Spleen (tissue), 13 donors: ENCODE measurements at places on chromosomes 5 and 9. TPM values are rescaled to one million over a fixed set of nuclear protein-coding genes. Genes with fewer than 3 reads are reported as not detected.
A peak's percentile ranks its signal among the peaks of the same experiment; 100 is the strongest.

- peak; percentile 14 for DNase-seq
- no peaks in the 10 kb centered on the region for H3K27me3 ChIP-seq
- H3K36me3 ChIP-seq = no peaks in the 10 kb centered on the region
- no peak overlapping the region for H3K4me3 ChIP-seq
- no peak overlapping the region for H3K27ac ChIP-seq
These were observed 161.4 kb downstream of the PDZD2 start for GRCh38 chr5:31800351-31800750.

Gene GMCL2
- not detected for total RNA-seq

DNA sequence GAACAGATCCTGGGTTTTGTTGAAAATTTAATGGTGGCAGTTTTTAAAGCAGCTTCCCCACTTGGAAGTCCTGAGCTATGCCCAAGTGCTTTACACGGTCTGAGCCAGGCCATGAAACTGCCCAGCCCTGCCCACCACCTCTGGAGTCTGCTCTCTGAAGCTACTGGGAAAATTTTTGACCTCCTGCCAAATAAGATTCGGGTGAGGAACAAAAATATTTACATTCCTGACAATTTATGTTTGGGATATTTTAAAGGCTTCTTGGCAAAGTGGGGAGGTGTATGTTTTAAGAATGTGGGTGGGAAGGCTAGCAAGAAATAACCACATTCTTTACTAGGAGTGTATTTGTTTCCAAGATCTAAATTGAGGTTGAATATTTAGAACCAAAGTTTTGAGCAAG lies 50.0 kb downstream of the HACD4 start:
- no peaks in the 10 kb centered on the region for H3K27me3 ChIP-seq

DNA sequence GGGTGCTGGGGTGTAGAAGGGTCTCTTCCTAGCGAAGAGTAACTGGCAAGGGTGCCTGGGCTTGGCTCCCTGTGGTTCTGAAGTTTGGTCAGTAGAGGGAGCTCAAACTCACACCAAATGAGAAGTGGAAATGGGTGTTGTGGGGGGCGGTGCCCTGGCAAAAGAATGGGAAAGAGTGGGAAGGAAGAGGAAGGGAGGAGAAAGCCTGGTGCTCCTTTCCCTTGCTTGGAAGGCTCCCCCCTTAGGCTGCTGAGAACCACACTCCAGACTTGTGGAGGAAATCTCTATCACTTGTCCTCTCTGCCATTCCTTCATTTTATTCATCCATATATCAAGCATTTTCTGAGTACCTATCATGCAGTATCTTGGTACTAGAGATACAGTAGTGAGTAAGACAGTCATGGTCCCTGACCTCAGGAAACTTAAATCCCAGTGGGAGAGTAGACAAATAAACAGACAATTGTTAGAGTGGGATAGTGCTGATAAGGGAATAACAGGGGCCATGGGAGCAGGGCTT lies 13.0 kb downstream of the SLC4A9 start:
- no peak overlapping the region for H3K4me3 ChIP-seq
- no peaks in the 10 kb centered on the region for H3K36me3 ChIP-seq
- H3K4me1 ChIP-seq = peaks cover 19% of the 10 kb centered on the region
- H3K27ac ChIP-seq = no peak overlapping the region
- no peaks in the 10 kb centered on the region for H3K27me3 ChIP-seq
- DNase-seq = peak; percentile 79

- peak overlapping the region; percentile 87 for H3K27ac ChIP-seq
- H3K4me3 ChIP-seq = peak overlapping the region; percentile 92
- DNase-seq = peak; percentile 70
- H3K36me3 ChIP-seq = no peaks in the 10 kb centered on the region
- H3K4me1 ChIP-seq = peaks cover 21% of the 10 kb centered on the region
These were observed 649 bp upstream of the GLE1 start for GRCh38 chr9:128503870-128504269.

GRCh38 chr9:29822458-29822857 lies 2249.2 kb upstream of the C9orf72 start:
- no peaks in the 10 kb centered on the region for H3K4me1 ChIP-seq
- no peaks in the 10 kb centered on the region for H3K27me3 ChIP-seq
- H3K36me3 ChIP-seq = no peaks in the 10 kb centered on the region
- H3K27ac ChIP-seq = no peak overlapping the region
- H3K4me3 ChIP-seq = no peak overlapping the region

- peaks cover 7% of the 10 kb centered on the region for H3K4me1 ChIP-seq
- DNase-seq = no peak
- H3K4me3 ChIP-seq = no peak overlapping the region
- H3K27me3 ChIP-seq = peaks cover 51% of the 10 kb centered on the region
- no peaks in the 10 kb centered on the region for H3K36me3 ChIP-seq
- H3K27ac ChIP-seq = no peak overlapping the region
These were observed 4.2 kb downstream of the UBE2QL1 start for GRCh38 chr5:6452622-6453504.

Gene LHX3
- total RNA-seq = not detected

DNA sequence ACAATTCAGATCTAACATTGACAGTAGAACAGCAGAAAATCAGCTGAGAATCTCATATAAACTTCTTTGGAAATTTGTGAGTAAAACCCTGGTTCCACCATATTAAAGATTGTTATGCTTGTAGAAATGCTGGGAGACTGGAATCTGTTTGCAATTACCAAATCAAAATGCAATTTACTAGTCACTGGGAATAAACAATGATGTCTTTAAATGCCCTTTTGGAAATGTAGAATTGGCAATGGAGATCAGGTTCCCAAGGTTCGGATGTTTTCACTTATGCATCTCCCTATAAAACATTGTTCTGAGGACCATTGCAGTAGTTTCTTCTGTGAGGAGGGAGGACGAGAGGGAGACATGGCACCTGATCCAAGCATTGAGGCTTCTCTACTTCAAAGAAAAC lies 384.4 kb downstream of the TMEM167A start:
- H3K27ac ChIP-seq = no peak overlapping the region
- no peak for DNase-seq
- H3K4me1 ChIP-seq = no peaks in the 10 kb centered on the region
- H3K4me3 ChIP-seq = no peak overlapping the region
- H3K36me3 ChIP-seq = no peaks in the 10 kb centered on the region

DNA sequence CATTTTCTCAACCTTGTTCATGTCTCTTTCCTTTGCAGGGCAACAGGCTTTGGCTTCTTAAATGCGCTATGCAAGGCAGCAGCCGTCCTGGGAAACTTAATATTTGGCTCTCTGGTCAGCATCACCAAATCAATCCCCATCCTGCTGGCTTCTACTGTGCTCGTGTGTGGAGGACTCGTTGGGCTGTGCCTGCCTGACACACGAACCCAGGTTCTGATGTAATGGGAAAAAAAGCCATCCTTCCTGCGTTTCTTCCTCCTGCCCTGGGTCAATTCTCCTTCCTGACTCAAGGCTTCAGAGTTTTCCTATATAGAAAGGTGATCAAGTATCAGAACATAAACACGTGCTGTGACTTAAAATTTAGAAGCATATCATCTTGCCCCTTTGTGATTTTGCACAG lies 77.8 kb upstream of the IQGAP2 start:
- H3K27ac ChIP-seq = peak overlapping the region; percentile 71
- no peak for DNase-seq
- H3K36me3 ChIP-seq = no peaks in the 10 kb centered on the region
- H3K27me3 ChIP-seq = no peaks in the 10 kb centered on the region
- H3K4me1 ChIP-seq = peaks cover 9% of the 10 kb centered on the region
- no peak overlapping the region for H3K4me3 ChIP-seq

- peak; percentile 90 for DNase-seq
- H3K36me3 ChIP-seq = peaks cover 77% of the 10 kb centered on the region
- peaks cover 37% of the 10 kb centered on the region for H3K4me1 ChIP-seq
- H3K27me3 ChIP-seq = no peaks in the 10 kb centered on the region
- peak overlapping the region; percentile 56 for H3K27ac ChIP-seq
- H3K4me3 ChIP-seq = no peak overlapping the region
These were observed 46.6 kb upstream of the IPPK start for GRCh38 chr9:92716557-92716956.

DNA sequence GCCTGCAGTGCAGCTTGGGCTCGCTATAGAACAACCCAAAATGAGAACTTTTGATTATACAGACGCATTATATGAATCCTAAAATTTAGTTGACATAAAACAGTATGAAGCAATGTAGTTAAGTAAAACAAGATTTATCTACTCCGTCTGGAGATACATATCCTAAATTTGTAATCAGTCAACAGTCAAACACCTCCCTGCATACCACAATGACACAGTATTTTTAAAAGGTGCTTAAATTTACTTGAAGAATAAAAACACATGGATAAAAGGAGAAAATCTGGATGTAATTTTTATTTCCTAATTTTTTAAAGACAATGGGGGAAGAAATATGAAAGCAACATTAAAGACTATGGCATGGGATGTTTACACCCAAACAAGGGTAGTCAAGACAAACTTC lies 70.8 kb downstream of the PTBP3 start:
- no peak for DNase-seq
- H3K27me3 ChIP-seq = no peaks in the 10 kb centered on the region
- H3K36me3 ChIP-seq = no peaks in the 10 kb centered on the region
- no peak overlapping the region for H3K4me3 ChIP-seq
- no peak overlapping the region for H3K27ac ChIP-seq

GRCh38 chr9:132833550-132834121 lies 44.4 kb downstream of the AK8 start:
- no peak overlapping the region for H3K4me3 ChIP-seq
- no peak for DNase-seq
- H3K36me3 ChIP-seq = no peaks in the 10 kb centered on the region
- no peaks in the 10 kb centered on the region for H3K27me3 ChIP-seq
- H3K27ac ChIP-seq = no peak overlapping the region
- H3K4me1 ChIP-seq = no peaks in the 10 kb centered on the region

DNA sequence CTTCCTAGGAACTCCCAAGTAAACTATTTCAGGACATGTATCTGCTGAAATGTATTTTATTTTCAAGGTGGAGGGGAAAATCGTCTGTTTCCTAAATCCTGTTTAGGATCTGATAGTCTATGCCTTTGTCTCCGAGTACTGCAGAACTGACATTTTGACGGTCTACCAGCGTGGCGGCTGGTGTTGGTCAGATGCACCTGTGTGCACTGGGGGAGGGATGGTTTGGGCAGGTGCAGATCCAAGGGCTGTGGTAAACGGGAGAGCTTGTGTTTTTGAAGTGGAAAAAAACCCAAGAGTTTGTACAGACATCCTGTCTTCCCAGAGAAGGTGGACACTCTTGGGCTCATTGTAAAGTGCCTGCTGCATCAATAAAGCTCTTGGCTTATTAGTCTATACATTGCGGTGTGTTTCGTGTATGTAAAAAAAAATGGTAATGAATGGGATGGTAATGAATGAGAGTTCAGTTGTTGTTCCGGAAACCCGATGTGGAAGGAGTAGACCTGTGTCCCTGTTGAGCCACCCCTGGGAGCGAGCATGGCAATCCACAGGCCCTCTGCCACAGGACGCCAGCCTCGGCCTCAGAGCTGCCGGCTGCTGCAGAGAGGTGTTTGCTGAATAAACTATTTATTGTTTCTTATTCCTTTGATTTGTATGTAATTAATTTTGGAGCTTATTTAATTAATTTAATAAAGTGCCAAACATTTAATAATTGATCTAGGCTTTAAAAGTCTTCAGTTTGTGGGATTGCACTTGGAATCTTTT lies 15.3 kb downstream of the ARPC5L start:
- DNase-seq = no peak
- H3K4me1 ChIP-seq = peaks cover 70% of the 10 kb centered on the region
- H3K27me3 ChIP-seq = no peaks in the 10 kb centered on the region
- no peak overlapping the region for H3K27ac ChIP-seq
- H3K4me3 ChIP-seq = no peak overlapping the region
- H3K36me3 ChIP-seq = peaks cover 76% of the 10 kb centered on the region

DNA sequence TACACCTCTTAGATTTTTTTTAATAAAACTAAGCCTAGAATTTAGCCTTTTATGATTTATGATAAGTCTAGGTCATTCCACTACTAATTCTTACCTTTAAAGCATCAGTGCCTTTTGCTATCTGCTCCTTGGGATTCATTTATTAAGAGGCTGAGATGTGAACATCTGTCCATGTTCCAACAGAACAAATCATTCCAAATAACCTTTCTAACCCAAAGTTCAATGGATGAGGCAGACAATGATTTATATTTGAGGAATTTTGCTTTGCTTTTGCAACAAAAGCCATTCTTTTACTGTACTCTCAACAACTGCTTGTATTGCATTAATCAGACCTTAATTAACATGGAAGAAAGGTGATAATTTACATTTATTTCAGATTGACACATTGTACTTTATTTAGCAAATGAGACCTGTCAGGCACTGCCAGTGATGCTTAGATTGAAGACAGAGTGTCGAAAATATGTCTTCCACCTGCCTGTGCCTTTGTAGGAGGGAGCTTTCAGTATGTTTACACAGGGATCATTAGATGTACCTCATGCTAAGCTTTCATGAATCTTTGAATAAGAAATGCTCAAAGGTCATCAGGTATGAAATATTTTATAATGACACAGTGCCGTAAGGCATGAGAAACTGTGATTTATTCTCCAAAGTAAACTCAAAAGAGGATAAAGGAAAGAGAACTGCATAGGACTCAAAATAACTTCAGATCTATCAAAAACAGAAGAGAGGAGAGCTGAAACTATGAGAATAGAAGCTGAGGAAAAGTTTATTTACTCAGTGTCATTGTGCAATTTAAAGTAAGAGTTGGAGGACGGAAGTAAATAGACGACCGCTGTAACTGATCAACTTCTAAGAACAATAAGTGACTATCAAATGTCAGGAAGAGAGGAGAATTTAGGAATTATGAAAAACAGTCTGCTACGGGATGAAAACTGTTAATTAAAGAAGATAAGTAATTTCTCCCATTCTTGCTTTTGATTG lies 36.7 kb upstream of the IZUMO3 start:
- H3K36me3 ChIP-seq = no peaks in the 10 kb centered on the region
- no peak overlapping the region for H3K27ac ChIP-seq
- no peaks in the 10 kb centered on the region for H3K27me3 ChIP-seq
- no peaks in the 10 kb centered on the region for H3K4me1 ChIP-seq

DNA sequence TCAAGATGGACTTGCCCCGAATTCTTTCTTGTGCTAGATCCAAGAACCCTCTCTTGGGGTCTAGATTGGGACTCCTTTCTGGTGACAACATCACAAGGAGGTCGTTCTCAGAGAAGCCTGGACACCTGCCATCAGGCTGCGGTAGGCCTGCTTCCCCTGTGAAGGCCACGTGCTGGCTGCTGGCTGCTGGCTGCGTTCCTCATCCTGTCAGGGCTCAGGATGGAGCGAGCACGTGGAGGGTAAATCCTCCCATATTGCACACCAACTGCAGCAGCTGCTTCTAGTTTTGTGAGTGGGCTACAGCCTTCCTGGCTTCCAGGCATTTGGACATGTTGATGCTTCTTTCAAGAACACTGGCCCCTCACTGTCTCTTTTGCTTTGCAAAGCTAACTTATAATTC lies 95.6 kb downstream of the HSPA4 start:
- no peak overlapping the region for H3K4me3 ChIP-seq
- H3K27ac ChIP-seq = no peak overlapping the region
- H3K4me1 ChIP-seq = no peaks in the 10 kb centered on the region
- no peaks in the 10 kb centered on the region for H3K36me3 ChIP-seq
- no peak for DNase-seq

Gene ITGA2
- total RNA-seq = 18.3 TPM

Gene ARRDC3
- total RNA-seq = 45.1 TPM

DNA sequence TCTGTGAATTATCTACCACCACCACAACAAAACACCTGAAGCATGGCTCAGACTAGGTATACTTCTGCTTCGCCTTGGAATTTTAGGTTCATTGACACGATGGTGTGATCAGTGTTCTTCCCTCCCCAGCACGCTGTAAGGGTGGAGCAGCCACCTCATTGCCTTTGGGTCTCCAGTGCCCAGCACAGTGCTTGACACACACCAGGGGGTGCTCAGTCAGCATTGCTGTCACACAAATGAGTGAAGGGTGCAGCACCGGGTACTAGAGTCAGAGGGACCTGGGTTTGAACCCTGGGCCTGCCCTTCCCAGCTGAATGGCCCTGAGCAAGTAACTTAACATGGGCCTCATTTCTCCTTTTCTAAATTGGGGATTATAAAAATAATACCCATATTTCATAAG lies 9.9 kb upstream of the ANGPTL2 start:
- no peak overlapping the region for H3K4me3 ChIP-seq
- no peak overlapping the region for H3K27ac ChIP-seq
- no peaks in the 10 kb centered on the region for H3K36me3 ChIP-seq
- peaks cover 8% of the 10 kb centered on the region for H3K4me1 ChIP-seq
- DNase-seq = no peak
